Activated CD4-positive, alpha-beta T cell treated with anti-CD3 and anti-CD28 coated beads, Interleukin-2, amount 10 ng/mL, durations not matched to agents 7 days and 5 days (primary cell): ENCODE measurements at places on chromosomes 4 and X. TPM values are rescaled to one million over a fixed set of nuclear protein-coding genes. Genes with fewer than 3 reads are reported as not detected.

DNA sequence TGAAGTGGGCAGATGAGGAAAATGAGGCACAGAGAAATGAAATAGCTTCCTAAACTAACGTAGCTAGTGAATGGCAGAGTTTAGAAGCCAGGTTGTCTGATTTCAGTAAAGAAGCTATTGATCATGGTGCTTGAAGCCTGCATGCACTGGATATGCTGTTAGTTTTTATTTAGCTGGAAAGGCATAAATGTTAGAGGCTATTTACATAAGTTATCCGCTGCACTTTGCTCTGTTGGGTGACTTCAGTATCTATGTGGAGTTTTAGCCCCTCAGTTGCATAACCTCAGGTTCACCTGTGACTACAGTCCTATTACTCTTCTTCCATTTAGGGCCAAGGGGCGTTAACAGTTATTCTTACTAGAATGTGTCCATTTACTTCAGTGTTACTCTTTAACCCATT is 522.4 kb upstream of the RPS6KA3 start:
- no peak overlapping the region for H3K27ac ChIP-seq
- no peak overlapping the region for H3K4me3 ChIP-seq
- H3K36me3 ChIP-seq = no peaks in the 10 kb centered on the region
- no peaks in the 10 kb centered on the region for H3K4me1 ChIP-seq
- no peak for DNase-seq

- H3K4me1 ChIP-seq = no peaks in the 10 kb centered on the region
- no peak overlapping the region for H3K27ac ChIP-seq
- DNase-seq = no peak
- H3K36me3 ChIP-seq = no peaks in the 10 kb centered on the region
- peaks cover 2% of the 10 kb centered on the region for H3K27me3 ChIP-seq
Observed at GRCh38 chrX:38138157-38138891, 82.3 kb downstream of the SRPX start.

DNA sequence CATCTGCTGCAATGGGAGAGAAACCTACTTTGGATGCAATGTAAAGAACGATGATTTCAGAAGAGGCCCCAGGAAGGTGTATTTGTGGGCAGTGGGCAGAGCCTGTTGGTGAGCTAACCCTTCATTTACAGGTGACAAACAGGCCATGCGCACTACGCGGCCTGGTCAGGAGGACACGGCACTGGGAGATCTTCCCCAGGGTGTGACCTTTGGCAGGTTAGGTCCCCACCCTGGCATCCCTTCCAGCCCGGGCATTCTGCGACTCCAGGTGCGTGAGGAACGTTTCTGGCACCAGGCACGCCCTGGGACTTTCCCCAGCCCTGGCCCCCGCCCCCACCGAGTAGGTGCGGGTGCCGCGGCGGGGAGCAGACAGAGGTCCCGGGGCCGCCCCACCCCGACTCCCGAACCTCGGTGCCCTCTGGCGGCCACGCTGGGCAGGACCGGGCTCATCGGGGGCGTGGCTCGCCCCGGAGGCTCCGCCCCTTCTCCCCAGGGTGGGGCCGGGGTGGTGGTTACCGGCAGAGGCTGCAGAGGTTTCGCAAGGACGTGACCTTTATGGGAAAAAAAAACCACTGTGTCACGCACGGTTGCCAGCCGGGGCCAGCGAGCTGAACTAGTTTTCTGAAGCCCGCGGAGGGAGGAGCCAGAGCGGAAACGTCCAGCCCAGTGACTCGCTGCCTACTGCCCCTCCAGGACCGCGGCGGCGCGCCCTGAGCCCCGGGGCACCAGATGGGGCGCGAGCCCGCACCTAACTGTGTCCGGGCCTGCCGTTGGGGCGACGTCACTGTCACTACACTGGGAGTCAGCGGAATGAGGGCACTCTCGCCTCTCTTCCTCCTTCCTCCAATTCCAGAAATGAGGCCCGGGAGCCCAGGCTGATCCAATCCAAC is 5.0 kb upstream of the NYX start:
- peaks cover 20% of the 10 kb centered on the region for H3K4me1 ChIP-seq
- no peaks in the 10 kb centered on the region for H3K36me3 ChIP-seq
- DNase-seq = peak; percentile 83
- no peaks in the 10 kb centered on the region for H3K27me3 ChIP-seq
- peak overlapping the region; percentile 45 for H3K4me3 ChIP-seq

- H3K36me3 ChIP-seq = no peaks in the 10 kb centered on the region
- H3K4me1 ChIP-seq = no peaks in the 10 kb centered on the region
- peaks cover 2% of the 10 kb centered on the region for H3K27me3 ChIP-seq
- DNase-seq = no peak
- H3K4me3 ChIP-seq = no peak overlapping the region
- no peak overlapping the region for H3K27ac ChIP-seq
Observed at GRCh38 chr4:183773790-183774189, 114.7 kb downstream of the TRAPPC11 start.

Gene PPP1R2C
- total RNA-seq = not detected

GRCh38 chr4:31058656-31059055 is 338.5 kb downstream of the PCDH7 start:
- no peak overlapping the region for H3K4me3 ChIP-seq
- no peaks in the 10 kb centered on the region for H3K4me1 ChIP-seq
- H3K27ac ChIP-seq = no peak overlapping the region
- H3K27me3 ChIP-seq = no peaks in the 10 kb centered on the region
- H3K36me3 ChIP-seq = no peaks in the 10 kb centered on the region

Gene CCSER1
- not detected for total RNA-seq
